ENCODE measurements at places on chromosomes 6 and 20.

- no peak for DNase-seq
Measured at GRCh38 chr6:52176550-52176949, 9.6 kb upstream of the IL17A start.

GRCh38 chr6:129623008-129623732 is 86.8 kb downstream of the ARHGAP18 start:
- no peak for DNase-seq

DNA sequence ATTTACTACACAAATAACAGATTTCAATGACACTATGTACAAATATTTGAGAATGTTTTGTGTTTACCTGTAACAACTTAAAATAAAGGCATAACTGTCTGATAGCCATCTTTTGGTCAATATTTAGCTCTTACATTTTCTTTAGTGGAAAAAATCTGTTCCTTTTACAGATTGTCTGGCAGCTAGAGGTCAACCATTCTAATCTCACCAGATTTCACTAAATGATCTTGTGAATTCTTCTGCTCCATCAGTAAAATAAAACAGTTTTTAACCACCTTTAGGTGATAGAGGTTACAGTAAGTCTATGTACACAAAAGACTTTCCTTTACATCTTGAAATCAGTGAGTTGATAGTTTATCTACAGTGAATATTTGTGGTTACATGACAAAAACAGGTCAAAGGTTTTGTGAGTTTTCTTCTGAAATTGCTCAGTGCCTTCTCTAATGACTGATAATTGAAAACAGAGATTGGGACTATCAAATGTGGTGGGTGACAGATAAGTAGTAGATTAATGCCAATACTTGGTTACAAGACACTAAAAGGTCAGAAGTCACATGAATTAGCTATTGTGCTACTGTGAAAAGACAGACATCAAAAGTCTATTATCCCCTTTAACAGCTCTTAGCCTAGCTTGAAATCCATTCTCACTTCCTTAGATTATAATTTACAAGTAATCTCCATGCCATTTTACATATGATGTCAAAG is 47.4 kb downstream of the BMP5 start:
- DNase-seq: no peak

DNA sequence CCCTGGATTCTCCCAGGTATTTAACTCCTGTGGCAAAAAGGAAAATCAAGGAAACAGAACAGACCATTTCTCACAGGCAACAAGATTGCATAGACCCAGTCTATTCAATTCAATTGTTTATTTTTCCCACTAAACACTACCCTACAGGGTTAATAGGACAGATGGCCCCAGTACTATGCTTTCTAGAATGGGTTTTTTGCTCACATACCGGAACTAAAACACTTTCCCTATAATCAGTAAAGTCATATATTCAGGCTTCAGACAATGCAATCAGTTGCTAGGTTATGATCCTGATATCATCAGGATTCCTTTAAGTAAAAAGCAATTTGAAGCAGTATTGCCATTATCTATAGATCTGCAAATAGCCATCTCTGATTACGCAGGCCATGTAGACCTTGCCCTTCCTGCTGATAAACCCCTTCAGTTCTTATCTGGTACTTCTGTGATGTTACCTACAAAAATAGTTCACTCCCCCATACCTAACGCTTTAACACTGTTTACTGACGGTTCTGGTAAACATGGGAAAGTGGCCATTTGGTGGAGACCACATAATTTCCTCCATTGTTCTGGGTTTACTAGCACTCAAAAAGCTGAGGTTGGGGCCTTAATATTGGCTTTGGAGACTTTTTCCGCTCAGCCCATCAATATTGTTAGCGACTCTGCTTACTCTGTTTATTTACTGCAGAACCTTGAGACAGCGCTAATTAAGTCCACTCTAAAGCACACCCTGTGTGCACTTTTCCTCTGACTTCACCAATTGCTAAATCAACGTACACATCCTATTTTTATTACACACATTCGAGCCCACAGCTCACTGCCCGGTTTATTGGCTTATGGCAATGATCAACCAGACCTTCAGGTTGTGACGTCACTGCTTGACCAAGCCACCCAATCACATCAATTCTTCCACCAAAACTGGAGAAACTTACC is 666.0 kb downstream of the PHF3 start:
- DNase-seq: no peak

DNA sequence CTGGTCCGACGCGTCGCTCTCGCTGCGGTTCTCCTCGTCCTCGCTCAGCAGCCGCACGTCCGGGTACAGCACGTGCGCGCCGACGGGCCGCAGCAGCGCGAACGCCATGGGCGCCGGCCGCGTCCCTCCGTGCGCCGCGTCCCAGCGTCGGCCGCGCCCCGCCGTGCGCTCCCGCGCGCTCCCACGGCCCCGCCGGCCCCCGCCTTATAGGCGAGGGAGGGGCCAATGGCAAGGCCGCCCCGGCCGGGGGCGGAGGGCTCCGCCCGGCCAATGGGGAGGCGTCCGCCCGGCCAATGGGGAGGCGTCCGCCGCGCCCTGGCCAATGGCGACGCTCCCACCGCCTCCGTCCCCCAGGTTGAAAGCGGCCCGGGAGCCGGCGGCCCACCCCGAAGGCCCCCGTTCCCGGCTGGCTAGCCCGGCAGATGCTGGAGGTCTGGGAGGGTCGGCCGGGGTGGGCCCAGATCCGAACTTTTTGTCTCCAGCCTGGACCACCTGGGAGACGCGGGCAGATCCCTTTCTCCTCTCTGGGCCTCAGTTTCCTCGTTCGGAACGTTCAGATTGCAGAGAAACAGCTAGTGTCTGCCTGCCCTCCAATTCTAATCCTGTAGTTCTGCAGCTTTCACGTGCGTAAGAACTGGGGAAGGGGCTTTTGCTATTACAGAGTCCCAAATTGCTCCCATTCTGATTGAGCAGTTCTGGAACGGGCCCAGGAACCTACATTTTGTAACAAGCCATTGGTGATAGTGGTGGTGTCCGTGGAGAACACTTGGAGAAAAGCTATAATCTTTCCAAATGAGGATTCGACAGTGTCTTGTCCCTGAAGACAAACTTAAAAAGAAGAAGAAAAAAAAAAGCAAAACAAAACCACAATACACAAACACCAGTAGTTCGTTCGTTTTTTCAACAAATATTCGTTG is at the start of gene TCF15:
Gene TCF15 (minus strand): TSS at position 180 of the 917 bp plus-strand sequence. CDS start 72 bp downstream, at position 108.
- DNase-seq: no peak

- no peak for DNase-seq
Measured at GRCh38 chr20:49737260-49737659, 23.6 kb upstream of the B4GALT5 start.

DNA sequence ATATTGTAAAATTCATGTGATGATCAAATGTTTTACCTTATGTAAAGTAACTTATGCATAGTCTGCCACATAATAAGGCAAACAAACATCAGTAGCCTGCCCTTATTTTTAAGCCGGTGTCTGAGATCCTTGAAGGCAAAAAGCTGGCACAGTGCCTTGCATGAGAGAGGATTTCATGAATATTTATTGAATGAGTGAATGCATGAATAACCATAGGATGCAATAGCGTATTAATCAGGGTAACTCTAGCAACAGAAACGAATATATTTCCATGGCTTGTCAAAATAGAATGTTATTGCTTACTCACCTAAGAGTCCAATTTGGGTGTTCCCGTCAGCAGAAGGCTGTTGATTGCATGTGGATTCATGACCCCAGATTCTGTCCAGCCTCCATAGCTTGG is 34.9 kb downstream of the BTBD3 start:
- no peak for DNase-seq

DNA sequence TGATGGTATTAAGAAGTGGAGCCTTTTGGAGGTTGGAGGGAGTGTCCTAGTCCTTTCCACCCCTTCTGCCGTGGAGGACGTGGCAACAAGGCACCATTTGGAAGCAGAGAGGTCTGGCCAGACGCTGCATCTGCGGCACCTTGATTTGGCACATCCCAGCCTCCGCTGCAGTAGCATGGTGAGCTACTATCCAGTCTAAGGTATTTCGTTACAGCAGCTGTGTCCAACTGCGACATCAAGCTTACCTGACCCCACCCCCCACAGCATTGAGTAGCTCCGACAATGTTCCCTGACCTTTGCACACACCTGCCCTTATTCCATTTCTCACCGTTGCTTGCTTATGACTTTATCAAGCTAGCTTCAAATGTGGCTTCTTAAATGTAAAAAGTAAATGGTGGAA is 29.8 kb upstream of the SYNJ2 start:
- no peak for DNase-seq

GRCh38 chr6:112203577-112204349 is 50.6 kb downstream of the LAMA4 start:
- no peak for DNase-seq

- DNase-seq: no peak
Measured at GRCh38 chr20:18718129-18718528, 95.5 kb upstream of the SCP2D1 start.

- no peak for DNase-seq
Measured at GRCh38 chr20:45576995-45577394, 2.1 kb downstream of the WFDC8 start.

DNA sequence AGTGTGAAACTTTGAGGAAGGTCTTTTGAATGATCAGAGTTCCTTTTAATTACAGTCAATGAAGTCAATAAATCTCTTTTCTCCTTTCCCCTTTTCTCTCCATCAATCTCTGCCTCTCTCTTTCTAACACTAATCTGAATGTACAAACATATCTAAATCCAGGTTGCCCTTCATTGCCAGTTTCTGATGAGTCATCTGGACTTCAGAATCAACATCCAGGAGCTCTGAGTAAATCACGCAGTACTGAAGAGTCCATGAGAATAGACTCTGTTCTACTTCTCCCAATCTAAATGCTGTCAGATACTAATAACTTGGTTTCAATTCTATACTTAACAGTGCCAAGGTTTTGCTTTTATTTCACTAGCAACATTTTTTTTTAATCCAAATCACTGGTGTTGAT is 238.7 kb upstream of the THEMIS start:
- DNase-seq: no peak

DNA sequence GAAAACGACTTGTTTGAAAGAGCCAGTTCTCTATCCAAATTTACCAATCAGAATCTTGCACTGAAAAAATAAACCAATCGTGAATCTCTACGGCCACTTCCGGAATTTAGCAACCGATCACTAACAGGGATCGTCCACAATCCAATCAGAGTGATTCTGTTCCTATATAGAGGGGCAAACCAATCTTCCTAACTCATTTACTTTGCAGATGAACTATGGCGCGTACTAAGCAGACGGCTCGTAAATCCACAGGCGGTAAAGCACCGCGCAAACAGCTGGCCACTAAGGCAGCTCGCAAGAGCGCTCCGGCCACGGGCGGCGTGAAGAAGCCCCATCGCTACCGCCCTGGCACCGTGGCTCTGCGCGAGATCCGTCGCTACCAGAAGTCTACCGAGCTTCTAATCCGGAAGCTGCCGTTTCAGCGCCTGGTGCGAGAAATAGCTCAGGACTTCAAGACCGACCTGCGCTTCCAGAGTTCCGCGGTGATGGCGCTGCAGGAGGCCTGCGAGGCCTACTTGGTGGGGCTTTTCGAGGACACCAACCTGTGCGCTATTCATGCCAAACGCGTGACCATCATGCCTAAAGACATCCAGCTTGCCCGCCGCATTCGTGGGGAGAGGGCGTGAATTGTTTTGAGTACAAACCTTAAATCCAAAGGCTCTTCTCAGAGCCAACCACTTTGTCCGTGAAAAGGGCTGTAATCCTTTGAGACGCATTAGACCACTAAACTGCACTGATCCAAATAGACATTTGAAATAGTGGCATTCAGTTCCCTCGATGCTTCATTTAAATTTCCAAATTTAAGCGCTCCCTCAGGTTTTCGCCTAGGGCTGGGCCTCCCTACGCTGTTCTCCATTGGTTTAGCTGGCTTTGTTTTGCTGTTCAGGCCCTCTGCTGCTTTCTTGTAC is 138.0 kb downstream of the HFE start:
- no peak for DNase-seq

DNA sequence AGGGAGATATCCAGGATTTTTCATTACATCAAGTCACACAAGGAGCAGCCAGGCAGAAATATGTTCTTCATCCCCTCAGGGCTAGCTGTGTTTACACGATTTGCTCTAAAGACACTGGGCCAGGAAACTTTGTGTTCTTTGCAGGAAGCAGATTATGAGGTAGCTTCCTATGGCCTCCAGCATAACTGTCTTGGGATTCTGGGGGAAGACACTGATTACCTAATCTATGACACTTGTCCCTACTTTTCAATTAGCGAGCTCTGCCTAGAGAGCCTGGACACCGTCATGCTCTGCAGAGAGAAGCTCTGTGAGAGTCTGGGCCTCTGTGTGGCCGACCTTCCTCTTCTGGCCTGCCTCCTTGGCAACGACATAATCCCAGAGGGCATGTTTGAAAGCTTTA is 11.2 kb downstream of the FAM120B start:
- no peak for DNase-seq

DNA sequence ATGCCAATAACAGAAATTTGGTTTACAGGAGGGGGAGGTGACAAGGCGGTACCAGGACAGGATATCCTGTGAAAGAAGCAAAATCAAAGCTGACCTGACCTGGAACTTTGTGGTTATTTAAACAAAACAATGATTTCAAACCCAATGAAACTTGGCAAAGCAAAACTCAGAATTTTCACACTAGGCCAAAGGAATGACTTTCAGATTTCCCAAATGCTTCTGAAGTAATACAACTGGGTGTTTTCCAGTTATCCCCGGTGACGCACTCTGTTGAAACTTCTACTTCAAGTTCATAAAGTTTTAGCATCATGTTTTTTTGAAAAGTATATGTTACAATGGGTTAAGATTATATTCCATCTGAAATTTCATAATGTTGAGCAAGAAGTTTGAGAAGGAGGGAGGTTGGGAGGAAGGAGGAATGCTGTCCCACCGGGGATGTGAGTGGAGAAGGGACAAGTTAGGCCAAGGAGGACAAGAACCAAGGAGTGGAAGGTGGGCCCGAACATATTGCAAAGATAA is 78.1 kb upstream of the TRAF3IP2 start:
- no peak for DNase-seq

GRCh38 chr20:50788045-50788991 is 6.5 kb upstream of the BCAS4 start:
- DNase-seq: no peak

- DNase-seq: peak; percentile 87
Measured at GRCh38 chr6:166007349-166008263, 160.0 kb downstream of the TBXT start.

DNA sequence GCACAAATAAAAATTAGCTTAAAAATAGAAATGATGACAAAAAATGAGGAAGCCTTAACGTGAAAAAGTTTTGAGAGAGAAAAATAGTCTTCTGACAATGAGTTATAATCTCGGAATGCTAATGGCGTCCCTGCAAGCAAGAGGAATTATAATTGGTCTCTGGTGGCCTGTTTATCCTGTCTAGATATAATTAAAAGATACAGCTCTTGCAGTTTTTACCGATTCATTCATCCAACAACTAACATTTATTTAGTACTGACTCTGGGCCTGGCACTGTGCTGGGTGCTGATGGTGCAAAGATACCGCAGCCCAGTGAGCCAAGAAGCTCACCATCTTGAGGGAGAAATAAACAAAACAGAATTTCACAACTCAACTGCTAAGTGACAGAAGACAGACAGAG is 31.6 kb upstream of the ANKRD60 start:
- no peak for DNase-seq

- no peak for DNase-seq
Measured at GRCh38 chr20:41098703-41099250, 38.6 kb upstream of the PLCG1 start.

All from vagina (tissue), 2 donors.